ENCODE measurements at places on chromosomes 11 and 22. TPM values are rescaled to one million over a fixed set of nuclear protein-coding genes. Genes with fewer than 3 reads are reported as not detected.
A peak's percentile ranks its signal among the peaks of the same experiment; 100 is the strongest.

GRCh38 chr11:12771875-12772274, 97.7 kb downstream of the TEAD1 start:
- no peak for DNase-seq

- DNase-seq, result no peak
These were observed 926.7 kb downstream of the NTM start for GRCh38 chr11:132296946-132297610.

DNA sequence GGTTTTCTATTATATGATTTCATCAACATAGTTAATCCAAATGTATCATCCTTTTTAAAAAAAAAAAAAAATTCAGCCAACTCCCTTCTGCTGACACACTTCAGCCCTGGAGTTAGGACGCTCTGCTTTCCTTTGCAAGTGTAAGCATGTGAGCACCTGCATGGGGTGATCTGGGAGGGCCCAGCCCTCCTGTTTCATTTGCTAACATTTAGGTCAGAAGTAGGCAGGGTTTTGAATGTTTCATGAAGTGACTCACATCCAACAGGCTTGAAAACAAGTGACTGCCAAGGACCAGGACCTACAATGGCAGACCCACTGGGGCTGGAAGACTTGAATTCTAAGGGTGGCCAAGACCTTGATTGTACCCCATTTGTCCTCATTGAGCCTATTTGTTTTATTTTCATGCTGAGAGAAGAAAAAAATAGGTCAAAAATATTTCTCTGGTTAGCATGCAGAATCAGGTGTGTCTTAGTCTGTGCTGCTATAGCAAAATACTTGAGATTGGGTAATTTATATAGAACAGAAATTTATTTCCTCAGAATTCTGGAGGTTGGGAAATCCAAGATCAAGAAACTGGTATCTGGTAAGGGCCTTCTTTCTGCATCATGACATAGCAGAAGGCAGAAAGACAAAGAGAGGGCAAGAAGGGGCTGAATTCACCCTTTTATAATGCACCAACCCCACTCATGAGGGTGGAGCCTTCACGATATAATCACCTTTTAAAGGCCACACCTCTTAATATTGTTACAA, 137.6 kb downstream of the CD44 start:
- no peak for DNase-seq

DNA sequence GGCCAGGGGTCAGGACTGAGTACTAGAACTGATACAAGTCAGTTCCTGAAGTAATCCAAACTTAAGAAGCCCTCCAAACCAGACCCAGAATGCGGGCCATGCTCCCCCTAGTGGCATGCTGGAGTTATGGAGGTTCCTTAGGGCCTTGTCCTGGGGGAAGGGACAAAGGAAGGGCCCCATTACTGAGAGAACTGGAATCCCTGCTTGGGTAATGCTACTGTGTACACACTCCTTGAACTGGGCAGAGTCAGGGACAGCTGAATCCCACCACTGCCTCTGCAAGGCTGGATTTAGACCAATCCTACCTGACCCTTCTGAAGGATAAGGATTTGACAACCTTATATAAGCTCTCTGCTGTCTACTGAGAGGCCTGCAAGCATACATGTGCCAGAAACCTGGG, 97.3 kb upstream of the AKIP1 start:
- DNase-seq, result peak; percentile 82

- DNase-seq, result no peak
These were observed 34.8 kb upstream of the PRODH start for GRCh38 chr22:18970948-18971315.

GRCh38 chr11:82995235-82995634, 76.5 kb downstream of the RAB30 start:
- DNase-seq, result no peak

DNA sequence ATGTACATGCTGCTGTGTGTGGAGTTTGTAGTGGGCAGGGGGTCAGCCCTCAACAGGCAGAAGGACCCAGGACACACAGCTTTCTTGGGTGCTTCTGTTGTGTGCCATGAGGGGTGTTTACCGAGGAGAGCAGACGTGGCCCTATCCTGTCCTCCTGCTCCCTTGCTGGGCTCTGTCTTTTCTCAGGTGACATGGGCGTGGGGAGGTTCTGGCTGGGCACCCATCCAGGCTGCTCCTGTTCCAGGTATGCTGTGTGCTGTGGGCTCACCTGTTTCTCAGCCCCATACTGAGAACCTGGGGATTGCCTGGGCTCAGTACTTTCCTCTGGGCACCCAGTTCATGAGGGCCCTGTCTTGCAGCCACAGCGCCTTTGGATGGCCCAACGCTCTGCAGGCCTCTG, 23.3 kb downstream of the MICALL1 start:
- no peak for DNase-seq

- DNase-seq, result no peak
These were observed 130.5 kb downstream of the FAM76B start for GRCh38 chr11:95659088-95659487.

- no peak for DNase-seq
These were observed 353.7 kb downstream of the METTL15 start for GRCh38 chr11:28461846-28462245.

GRCh38 chr22:25393121-25393805, 171.2 kb upstream of the GRK3 start:
- DNase-seq, result no peak

DNA sequence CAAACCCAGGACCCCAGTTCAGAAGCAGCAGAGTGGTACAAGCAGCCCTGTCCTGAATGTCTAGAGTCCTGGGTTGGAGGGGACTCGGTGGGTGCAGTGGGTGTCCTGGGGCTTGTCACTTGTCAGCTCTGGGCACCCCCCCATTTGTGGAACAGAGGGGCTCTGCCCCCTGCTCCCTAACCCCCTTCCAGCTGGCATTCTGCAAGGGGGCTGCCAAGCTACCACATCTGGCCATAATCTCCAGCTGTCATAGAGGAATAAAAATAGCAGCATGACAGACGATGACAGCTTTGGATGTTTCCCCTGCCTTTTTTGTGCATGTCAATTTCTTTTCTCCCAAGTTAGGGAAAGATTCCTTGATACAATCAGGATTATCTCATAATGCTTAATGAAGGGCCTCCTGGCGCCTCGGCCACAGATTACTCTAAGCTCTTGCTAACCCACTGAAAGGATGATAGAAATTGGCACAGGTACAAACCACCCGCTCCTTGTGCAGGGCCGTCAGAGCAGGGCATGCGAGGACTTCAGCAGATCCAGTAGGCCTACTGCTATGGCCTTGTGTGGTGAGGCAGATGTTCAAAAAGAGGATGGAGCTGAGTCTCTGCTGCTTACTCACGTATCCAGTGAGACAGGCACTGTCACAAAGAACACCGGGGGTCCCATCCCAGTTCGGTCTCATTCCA, 83.0 kb downstream of the ISX start:
- no peak for DNase-seq

DNA sequence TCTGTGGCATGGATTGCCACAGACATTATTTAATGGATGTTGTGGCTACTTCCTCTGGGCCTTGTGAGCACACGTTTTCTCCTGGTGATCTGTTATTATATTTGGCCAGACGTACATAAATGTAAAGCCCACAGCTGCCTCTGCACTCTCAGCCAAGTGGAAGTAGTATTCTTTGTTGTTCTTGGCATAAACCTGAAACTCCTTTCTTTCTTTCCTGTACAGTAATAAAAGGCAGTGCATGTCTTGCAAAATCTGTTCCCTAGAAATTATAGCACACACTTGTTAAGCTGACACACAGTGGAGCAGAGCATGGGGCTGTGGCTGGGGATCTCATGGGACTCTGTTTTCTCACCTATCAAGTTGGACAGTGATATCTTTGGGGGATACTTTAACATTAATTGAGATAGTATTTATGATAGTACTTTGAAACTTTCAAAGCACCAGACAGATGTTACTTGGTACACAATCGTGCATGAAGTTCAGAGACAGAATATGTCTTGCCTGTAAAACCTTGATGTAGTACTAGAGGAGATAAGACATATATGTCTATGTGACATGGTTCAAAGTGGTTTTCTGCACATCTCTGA, 20.9 kb downstream of the PANX1 start:
- DNase-seq, result no peak

- DNase-seq, result no peak
These were observed 42.8 kb downstream of the REXO2 start for GRCh38 chr11:114482114-114482513.

DNA sequence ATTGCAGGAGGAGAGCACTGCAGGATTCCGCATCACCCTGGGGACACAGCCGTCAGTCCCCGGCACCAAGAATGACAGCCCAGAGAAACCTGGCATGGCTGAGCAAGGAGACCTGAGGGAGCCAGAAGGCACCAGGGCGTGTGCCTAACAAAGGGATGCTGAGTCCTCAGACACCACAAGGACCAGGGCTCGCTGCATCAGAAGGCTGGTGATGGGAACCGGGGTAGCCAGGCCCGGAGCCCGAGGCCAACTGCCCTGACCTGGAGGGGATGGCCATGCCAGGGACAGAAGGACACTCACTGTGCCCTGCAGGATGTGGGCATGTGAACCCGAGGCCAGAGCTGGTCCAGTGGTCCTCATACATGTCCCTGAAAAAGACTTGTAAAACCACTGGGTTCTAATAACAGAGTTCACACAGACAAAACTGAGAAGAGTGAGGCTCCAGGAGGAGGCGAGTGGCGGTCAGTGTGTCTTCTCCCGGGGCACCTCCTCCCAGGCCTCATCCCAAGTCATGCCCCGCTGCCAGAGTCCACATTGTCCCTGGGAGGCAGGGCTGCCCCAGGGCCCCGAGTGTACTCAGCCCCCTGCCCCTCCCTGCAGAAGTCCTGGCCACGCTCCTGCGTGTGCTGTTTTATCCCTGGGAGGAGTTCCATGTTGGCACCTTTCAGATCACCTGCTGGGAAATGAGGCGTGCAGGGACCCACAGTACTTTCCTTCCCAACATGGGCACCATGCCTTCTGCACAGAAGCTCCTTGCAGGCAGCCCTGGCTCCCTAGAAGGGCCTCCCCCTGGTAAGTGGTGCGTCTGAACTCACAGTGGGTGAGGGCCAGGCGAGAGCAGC, 42.5 kb downstream of the TBX1 start:
- DNase-seq, result peak; percentile 33

DNA sequence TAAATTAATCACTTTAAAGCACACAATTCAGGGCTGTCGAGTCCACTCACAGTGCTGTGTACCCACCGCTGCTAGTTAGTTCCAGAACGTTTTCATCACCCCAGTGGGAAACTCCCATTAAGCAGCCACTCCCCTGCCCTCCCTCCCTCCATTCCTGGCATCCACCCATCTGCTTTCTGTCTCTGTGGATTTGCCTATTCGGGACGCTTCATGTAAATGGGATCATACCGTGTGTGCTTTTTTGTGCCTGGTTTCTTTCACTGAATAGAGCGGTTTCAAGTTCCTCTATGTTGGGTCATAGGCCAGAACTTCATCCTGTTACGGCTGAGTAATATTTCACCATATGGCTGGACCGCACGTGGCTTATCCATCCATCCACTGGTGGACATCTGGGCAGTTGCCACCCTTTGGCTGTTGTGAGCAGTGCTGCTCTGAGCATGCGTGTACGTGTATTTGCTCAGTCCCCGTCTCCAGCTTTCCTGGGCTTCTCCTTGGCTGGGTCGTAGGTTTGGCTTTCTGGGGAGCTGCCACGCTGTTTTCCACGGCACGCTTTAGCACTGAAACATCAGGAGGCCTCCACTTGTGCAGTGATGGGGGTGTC, 30.1 kb downstream of the ARHGAP8 start:
- DNase-seq, result no peak

- DNase-seq, result no peak
These were observed 12.5 kb upstream of the MRPL16 start for GRCh38 chr11:59822989-59823566.

DNA sequence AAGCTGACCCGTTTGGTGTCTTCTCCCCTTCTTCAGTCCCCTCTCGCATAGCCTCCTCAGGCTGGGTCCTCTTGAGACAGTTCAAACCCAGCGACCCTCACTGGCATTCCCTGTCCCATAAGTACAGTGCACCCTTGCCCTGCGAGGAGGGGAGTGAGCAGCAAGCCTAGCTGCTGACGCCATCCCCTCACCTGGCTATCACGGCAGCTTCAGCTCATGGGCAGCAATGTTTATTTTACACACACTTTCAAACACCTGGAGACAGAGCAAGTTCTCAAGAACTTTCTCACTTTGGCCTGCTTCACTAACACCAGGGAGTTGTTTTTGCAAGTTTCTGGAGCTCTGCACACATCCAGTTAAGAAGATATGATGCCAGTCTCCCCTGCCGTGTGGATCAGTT, 189.6 kb upstream of the E2F8 start:
- no peak for DNase-seq

DNA sequence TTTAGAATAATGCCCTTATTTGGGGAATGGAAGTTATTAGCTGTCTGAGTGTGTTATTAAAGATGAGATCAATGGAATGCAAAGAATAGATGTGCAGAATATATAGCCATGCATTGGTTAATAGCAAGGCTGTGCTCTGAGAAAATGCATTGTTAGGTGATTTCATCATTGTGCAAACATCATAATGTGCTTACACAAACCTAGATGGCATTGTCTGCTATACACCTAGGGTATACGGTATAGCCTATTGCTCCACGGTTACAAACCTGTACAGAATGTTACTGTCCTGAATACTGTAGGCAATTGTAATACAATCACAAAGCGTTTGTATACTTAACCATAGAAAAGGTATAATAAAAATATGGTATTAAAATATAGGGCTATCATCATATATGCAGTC, 25.5 kb downstream of the SLC5A12 start:
- no peak for DNase-seq

GRCh38 chr11:126518972-126519690, 163.6 kb downstream of the ST3GAL4 start:
- DNase-seq, result no peak

The KDM4E gene
- total RNA-seq, result not detected

The PRDM10 gene
- total RNA-seq, result 6.5 TPM

The GRAMD1B gene
- 4.1 TPM for total RNA-seq

The MMP7 gene
- not detected for total RNA-seq

The TRIM48 gene
- total RNA-seq, result not detected
